Epithelial cell of esophagus (primary cell): ENCODE measurements at places on chromosomes 1 and 21.

DNA sequence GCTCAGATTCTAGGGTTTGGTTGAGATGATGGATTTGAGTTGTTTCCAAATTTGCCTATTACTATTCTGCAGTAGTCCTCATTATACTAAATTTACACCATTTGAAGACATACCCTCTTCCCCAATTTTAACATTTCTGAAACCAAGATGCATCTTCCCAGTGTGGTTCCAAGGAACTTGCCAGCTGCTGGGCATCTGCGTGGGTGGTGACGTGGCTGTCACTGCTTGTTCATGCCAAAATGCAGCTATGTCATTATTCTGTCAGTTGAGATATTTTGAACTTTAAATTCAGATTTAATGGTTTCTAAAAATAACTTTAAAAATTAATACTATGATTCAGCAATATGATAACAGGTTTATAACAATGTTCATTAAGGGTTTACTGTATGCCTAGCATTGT, 1.2 kb downstream of the ZFP69 start:
- no peak for DNase-seq

DNA sequence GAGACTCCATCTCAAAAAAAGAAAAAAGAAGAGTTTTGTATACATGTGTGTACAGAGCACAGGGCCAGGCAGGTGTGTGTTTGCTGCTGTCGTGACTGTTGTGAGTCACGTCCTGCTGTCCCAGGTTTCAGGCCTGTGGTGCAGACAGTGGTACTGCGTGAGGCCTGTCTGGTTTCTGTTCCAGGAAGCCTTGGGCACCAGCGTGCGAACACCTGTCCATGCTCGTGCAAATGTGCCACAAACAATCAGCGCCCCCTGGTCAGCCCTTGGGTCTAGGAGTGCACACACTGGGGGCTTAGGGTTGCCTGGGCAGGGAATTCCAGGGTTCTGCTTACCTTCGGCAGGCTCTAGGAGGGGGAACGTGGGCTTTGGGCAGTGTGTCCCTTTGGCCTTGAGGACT, 16.9 kb downstream of the GPR157 start:
- peak; percentile 79 for DNase-seq

GRCh38 chr21:19535356-19535755, 1131.8 kb upstream of the TMPRSS15 start:
- DNase-seq = no peak

GRCh38 chr1:164914208-164914607, 355.2 kb downstream of the PBX1 start:
- DNase-seq = peak; percentile 43

DNA sequence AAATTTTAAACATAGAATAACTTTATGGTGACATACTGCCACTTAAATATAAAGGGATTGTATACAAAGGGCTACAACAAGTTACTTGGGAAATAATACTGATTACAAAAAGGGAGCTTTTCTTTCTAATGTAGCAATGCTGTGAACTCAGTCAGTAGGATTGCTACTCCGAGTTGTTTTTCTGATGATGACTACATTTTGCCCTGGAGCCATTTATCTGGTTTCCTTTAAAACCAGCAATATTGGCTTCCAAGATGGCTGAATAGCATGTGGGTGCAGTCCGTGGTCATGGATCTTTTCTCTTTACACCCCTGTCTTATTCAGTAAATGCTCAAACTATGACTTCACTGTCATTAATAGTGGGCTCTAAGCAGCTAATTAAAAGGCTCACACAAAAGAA, 92.6 kb upstream of the NEK7 start:
- peak; percentile 86 for DNase-seq

GRCh38 chr1:48875552-48876329, 99.0 kb upstream of the BEND5 start:
- DNase-seq = no peak

DNA sequence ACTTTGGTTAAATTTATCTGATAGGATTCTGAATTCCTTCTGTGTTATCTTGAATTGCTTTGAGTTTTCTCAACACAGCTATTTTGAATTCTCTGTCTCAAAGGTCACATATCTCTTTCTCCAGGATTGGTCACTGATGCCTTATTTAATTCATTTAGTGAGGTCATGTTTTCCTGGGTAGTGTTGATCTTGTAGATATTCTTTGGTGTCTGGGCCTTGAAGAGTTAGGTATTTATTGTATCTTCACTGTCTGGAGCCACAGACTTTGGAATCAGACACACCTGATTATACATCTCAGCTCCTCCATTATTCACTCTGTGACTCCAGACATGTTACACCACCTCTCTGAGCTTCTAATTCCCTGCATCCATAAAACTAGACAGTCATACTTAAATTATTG, 34.2 kb upstream of the ETS2 start:
- no peak for DNase-seq

DNA sequence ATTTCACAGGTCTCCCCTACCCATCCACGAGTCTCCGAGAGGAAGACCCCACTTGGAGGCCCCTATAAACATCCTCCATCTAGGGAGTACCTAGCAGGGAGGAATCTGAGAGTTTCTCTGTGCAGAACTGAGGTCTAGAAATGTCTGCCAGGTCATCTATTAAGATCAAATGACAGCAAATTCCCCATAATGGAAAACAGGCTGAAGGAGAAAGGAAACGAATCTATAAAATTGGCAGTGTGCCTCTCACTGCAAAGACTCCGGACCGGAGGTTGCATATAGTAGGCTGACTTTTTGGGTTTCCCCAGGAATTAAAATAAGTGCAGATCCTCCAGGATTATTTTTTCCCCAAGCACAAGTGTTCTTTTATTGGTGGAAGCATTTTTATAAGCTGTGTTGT, 57.7 kb downstream of the NMNAT2 start:
- no peak for DNase-seq

DNA sequence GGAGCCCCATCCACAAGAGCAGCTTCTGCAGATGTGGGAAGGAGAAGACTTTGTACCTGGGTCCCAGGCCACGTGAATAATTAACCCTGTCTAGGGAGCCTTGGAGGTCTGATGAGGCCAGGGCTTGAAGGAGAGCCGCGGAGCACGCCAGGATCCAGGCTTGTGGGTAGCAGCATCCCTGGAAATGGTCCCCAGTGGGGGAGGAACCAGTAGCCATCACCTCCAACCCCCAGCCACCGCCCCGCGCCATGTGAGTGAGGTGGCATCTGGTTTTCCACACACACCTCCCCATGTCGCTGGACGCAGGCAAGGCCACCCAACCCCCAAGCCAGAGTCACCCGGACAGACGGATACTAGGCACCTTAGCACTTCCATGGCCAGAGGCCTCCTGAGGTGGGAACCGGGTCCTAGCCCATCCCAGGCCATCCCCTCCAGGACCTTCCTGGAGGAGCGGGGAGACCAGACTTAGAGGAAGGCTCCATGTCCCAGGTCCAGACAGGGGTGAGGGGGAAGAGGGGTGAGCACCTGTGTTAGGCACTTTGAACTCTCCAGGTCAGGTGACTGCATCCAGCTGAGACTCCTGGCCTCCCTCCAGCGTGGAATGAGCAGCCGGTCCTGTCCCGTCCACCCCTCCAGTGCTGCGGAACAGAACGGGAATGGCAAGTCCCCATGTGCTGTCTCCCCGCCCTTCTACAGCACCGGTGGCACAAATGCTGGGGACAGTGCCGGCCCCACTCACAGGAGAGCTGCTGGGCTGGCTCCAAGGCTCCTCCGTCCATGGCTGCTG, 53.2 kb downstream of the RIPK4 start:
- DNase-seq = no peak

GRCh38 chr1:16204634-16205333, 7.7 kb downstream of the ARHGEF19 start:
- peak; percentile 49 for DNase-seq

DNA sequence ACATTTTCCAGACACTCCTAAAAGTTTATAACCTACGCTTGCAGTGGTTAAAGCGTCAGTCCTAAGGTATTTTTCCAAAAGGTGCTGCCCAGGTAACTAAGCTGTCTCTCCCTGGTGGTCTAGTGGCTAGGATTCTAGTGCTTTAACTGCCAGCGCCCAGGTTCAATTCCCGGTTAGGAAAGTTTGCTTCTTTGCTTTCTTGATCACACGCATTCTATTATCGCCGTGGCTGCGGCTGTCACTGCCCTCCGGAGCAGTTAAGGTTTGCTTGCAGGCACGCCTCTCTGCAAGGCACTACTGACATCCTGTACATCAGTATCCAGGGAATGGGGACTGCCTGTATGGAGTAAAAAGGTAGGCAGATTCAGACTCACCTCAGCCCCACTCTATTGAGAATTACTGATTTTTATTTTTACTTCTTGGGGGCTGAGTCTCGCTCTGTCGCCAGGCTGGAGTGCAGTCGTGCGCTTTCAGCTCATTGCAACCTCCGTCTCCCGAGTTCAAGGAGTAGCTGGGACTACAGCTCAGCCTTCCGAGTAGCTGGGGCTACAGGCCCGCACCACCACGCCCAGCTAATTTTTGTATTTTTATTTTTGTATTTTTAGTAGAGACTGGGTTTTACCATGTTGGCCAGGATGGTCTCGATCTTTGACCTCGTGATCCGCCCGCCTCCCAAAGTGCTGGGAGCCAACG, 53.2 kb upstream of the CFAP126 start:
- DNase-seq = peak; percentile 14

- no peak for DNase-seq
These were observed 97.4 kb downstream of the EBNA1BP2 start for GRCh38 chr1:43074709-43075108.

DNA sequence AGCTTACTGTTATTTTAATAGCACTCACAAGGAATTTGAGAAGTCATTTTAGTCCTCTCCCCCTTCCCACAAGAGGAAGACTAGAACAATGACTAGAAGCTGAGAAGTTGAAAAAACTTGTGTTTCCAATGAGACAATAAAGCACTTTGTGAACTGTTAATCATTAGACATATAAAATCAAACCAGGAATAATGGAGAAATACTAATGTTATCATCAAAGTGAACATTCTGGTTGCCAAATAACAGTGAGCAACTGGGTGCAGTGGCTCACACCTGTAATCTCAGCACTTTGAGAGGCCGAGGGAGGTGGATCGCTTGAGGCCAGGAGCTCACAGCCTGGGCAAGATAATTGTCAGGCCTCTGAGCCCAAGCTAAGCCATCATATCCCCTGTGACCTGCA, 54.0 kb upstream of the RASAL2 start:
- DNase-seq = no peak

- DNase-seq = peak; percentile 55
These were observed 32.3 kb downstream of the LRRC8B start for GRCh38 chr1:89556726-89557444.

DNA sequence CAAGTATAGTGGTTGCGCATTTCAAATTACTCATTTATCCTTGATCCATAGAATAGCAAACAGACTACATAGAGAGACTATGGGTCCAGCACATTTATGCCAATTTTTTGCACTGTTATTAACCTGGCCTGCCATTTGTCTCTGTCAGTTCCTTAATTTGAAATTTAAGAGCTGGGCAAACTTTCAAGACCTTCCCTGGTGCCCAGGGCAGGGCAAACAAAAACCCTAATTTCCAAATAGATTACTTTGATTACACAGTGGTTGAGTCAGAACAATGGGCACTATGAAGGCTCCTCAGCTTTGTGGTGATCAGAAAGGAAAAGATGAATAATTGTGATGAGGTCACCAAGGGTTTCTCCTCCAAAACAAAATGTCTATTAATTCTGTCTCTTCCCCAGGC, 80.6 kb downstream of the TNFSF18 start:
- peak; percentile 81 for DNase-seq

- DNase-seq = no peak
These were observed 51.2 kb downstream of the PIK3R3 start for GRCh38 chr1:46081206-46081605.

GRCh38 chr1:93111561-93111960, 32.5 kb downstream of the MTF2 start:
- DNase-seq = no peak

GRCh38 chr1:28258628-28259251, 578 bp upstream of the SESN2 start:
- peak; percentile 54 for DNase-seq

DNA sequence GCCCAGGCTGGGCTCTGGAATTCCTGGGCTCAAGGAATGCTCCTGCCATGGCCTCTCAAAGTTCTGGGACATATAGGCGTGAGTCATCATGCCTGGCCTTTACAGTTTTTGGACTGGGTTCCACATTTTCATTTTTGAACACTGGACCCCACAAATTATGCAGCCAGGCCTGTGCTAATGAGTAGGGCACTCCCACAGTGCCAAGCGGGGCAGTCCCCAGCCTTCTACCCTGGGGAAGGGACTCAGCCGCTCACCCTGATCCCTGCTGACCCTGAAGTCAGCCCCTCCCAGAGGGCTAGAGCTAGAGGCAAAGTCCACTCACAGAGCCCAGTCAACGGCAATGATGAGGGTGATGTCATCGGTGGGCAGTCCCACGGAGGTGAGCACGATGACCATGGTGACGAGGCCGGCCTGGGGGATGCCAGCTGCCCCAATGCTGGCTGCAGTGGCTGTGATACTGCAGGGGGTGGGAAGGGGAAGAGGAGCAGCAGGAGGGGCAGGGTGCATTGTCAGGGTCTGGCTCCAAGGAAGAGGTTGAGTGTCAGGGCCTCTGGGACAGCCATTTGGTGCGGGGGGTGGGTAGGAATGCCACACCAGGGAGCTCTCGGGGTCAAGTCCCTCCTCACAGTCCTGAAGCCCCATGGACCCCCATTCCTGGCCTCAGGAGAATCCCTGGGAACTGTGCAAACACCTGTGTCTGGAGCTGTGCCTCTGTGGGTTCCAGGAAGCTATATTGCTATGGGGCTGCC, 27.6 kb downstream of the PODN start:
- no peak for DNase-seq

GRCh38 chr1:106207185-106207584, 849.3 kb upstream of the PRMT6 start:
- DNase-seq = no peak

DNA sequence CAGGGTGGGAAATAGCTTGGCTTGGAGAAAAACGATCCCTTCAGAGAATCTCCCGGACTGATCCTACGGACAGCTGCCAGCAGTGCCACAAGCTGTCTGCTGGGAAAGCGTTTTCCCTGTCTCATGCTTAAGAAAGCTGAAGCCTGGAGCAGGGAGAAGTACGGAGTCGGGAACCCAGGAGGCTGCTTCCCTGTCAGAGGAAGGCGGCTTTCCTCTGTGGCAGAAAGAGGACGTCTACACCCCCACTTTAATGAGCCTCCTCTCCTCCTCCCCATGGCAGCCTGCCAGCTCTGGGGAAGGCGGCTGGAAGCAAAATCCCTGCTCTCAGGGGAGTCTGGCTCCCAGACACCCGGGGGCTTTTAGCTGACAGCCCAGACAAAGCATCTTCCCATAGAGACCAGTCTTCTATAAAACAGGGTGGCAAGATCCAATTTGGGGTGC, 7.3 kb downstream of the KIF21B start:
- peak; percentile 8 for DNase-seq

DNA sequence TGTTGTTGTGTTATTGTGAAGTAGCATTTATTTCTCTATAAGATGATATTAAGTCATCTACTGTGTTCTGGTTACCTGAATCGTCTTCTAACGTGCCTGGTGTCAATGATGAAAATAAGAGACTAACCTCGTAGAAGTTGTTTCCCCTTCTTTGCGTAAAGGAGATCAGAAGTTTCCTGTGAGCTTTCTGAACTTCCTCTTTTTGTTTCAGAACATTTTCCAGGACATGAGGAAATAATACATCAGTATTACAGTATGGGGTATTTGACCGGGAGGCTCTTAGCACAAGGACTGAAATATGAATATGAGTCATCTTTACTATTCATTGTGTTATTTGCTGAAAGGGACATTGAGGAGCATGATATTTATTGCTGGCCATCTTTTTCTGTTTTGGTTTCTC, 1.3 kb downstream of the ST6GALNAC3 start:
- peak; percentile 20 for DNase-seq
